ENCODE measurements at places on chromosomes 7 and 10.

GRCh38 chr7:15889507-15889906, 203.0 kb upstream of the MEOX2 start:
- DNase-seq = no peak

GRCh38 chr7:38951213-38951612, 26.5 kb upstream of the POU6F2 start:
- DNase-seq = no peak

- DNase-seq = no peak
Observed at GRCh38 chr7:30900803-30901362, 10.8 kb upstream of the AQP1 start.

- DNase-seq = no peak
Observed at GRCh38 chr10:83943049-83943448, 196.3 kb upstream of the GHITM start.

- no peak for DNase-seq
Observed at GRCh38 chr7:154347700-154348266, 295.6 kb downstream of the DPP6 start.

DNA sequence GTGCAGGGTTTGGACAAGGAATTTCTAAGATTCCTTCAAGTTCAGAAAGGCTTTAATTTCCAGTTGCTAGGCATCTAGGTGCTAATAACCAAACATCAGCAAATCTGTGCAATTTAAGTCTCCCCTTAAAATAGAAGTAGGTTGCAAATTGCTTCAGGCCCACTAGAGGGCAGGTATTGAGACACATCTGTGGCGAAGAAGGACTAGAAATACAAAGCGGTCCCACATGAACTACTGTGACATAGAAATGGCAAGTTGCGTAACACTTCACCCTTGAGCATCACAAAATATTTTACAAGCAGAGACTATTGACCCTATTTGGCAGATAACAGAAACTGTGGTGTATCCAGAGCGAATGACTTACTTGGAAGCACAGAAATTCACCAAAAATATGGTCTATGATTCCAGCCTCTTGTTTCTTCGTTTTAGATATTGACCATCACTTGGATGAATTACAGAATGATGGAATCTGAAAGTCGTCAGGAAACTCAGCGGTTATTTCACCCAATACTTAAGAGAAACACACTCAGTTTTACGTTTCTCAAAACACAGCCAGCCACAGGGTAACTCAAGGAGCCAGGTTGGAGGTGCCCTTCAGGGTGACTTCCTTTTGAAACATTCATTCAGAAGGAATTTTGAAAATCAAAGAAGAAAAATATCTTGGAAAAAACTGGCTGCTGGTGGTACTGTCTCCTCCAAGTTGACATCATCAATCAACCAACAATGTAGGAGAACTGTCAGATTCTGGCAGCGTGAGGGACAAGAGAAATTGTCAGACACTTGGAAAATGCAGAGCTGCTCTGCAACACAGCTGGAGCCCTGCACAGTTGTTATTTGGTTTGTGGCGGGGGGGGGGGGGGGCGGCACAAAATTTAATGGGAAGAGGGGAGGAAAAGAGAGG, 256.3 kb upstream of the MINDY3 start:
- DNase-seq = no peak

DNA sequence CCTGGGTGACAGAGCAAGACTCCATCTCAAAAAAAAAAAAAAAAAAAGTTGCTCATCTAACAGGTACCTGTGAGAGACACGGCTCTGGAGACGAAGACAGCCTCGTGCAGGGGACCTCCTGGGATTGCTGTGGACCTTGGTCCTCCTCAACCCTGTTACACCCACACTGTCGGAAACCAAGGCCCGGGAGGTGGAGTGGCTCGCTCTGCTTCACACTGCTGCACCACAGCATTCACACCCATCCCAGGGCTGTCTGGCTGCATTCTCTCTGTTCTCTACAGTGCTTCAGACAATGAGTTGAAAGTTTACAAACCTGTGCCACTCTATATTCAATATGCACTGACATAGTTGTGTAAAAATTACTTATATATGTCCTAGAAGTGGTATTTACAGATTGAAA, 101.0 kb upstream of the TNS3 start:
- no peak for DNase-seq

DNA sequence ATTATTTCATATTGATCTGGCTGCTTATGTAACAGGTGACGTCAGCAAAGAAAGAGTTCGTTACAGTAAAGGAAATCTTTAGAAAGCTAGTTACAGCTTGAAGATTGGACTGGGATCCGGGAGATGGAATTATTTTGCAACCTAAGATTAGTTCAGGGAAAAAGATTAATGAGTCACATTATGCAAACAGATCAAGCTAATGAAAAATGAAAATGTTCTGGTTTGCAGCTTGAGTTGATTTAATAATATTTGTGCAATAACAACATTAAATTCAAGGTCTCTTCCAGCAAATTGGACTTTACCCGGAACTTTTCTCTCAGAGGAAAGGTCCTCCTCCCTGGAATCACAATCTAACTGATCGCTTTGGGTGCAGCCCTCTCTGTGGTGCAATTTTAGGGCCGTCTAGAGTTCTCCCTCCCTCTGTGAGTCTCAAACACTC, 119.5 kb downstream of the OTUD1 start:
- DNase-seq = no peak

DNA sequence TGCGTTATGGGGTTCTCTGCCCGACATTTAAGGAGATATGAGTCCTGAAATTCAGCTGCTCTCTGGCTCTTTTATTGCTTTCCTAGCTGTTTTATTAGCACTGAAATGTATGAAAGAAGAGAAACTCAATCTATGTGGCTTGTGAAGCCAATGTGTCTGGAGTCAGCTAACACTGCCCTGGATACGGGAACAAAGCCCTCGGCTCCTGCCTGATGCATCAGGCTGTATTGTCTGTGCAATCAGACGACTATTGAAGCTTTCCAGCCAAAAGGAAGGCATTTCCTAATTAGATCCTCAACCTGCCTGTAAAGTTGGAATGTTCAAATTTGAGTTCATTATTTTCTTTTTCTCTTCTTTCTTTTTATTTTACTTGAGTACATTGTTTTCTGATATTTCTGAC, 22.0 kb upstream of the TM9SF3 start:
- no peak for DNase-seq

- DNase-seq = no peak
Observed at GRCh38 chr7:47046949-47047348, 535.0 kb downstream of the TNS3 start.

DNA sequence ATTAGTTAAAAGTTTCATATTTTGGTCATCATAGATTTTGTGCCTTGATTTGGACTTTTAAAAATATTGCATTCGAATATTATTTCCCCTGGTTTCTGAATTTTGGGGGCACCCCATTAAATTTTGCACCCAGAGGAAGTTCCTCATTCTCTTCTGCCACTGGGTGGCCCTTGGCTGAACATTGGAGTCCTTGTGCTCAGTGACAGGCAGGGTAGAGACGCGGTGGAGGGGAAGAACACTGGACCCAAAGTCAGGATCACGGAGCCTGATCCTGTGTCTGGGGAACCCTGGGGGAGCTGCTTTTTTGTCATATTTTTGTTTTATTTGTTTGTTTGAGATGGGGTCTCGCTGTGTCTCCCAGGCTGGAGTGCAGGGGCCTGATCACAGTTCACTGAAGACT, 74.7 kb downstream of the MKI67 start:
- no peak for DNase-seq

DNA sequence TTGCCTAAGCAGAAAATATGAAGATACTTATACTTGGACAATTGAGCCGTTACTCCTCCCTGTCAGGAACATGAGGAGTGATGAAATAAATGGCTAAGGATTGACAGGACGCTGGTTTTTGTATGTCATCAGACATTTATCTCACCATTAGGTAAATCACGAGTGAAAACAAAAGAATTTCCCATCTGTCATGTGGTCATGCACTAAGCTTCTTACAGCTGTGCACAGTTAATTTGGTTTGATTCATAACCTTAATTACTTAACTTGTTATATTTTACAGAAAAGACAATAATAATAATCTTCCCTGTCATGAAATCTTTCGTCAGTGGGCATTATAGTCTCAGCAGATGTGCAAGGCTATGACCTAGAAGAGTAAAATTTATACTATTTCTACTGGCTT, 266.5 kb downstream of the HGF start:
- no peak for DNase-seq

- DNase-seq = no peak
Observed at GRCh38 chr7:23470330-23471105, at the start of gene IGF2BP3. IGF2BP3 (minus strand) TSS chr7:23470491; CDS start chr7:23470110, 381 bp downstream.

- DNase-seq = no peak
Observed at GRCh38 chr10:83037653-83038052, 1101.7 kb upstream of the GHITM start.

GRCh38 chr7:2299131-2299829, 15.0 kb downstream of the SNX8 start:
- no peak for DNase-seq

DNA sequence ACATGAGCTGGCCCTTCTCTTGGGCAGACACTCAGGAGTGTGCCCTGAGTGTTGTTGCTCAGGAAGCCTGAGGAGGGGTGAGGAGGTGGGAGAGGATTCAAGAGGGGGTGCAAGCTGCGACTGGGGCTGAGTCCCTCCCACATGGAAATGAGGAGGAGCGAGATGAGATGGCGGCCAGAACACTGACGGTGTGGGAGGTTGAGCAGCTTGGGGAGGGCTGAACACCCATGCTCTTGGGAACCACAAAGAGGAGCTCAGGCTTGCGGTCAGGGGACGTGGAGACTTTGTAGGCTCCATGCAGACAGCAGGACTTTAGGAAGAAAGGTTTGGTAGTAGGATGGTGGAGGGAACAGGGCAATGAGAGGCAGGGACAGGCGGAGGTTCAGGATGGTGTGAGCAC, 163.2 kb upstream of the SHH start:
- DNase-seq = no peak

- DNase-seq = no peak
Observed at GRCh38 chr7:149282331-149282655, 20.3 kb downstream of the ZNF783 start.

GRCh38 chr7:140619176-140619575, 21.4 kb downstream of the DENND2A start:
- no peak for DNase-seq

GRCh38 chr7:149285603-149286002, 23.6 kb downstream of the ZNF783 start:
- no peak for DNase-seq

- DNase-seq = no peak
Observed at GRCh38 chr7:127819975-127820731, 168.2 kb downstream of the SND1 start.

DNA sequence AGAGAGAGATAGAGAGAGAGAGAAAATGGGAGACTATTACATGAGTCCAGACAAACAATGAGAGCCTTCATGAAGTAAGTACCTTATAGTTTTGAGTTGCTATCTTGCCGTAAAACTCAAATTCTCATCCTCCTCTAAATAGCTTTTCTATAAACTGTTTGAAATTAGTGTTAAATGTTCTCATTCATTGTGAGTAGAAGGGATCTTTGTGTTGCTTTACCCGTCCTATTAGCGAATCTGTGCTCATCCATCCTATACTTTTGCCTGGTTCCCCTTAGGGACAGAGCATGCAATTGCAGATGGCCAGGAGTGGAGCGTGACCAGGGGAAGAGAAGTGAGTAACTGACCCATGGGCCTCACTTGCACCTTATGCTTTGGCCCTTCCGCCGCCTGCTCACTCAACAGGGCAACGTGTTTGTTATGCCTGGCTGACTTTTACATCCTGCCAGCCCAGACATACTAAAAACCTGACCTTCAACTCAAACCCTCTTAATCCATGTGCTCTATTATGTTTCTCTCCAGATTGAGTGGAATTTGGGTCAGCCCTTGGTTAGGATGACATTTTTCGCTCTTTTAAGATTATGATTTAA, 244.2 kb upstream of the YAE1 start:
- no peak for DNase-seq

GRCh38 chr10:11838298-11838852, 15.2 kb downstream of the PROSER2 start:
- DNase-seq = no peak

GRCh38 chr7:155164316-155164715, 94.2 kb downstream of the HTR5A start:
- DNase-seq = no peak

DNA sequence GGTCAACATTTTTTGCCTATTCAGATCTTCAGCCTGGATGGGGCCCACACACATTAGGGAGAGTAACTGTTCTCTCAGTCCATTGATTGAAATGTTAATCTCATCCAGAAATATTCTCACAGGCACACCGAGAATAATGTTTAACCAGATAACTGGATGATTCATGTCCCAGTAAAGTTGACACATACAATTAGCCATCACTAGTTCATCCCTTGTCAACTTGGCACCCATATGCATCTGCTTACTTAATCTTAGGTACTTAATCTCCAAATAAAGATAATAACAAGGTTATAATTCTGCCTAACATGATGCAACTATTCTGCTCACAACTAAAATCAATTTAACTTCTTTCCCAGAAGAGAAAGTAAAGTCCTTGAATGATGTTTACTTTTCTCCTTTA, 502.6 kb downstream of the ADRA2A start:
- no peak for DNase-seq

GRCh38 chr7:128829391-128830166, 627 bp upstream of the FLNC start:
- no peak for DNase-seq

GRCh38 chr10:103334567-103334966, 16.4 kb downstream of the PCGF6 start:
- no peak for DNase-seq

GRCh38 chr7:158975526-158976467, 119.4 kb downstream of the DYNC2I1 start:
- peak; percentile 22 for DNase-seq

- no peak for DNase-seq
Observed at GRCh38 chr7:159117366-159118196, 27.1 kb downstream of the VIPR2 start.

- DNase-seq = no peak
Observed at GRCh38 chr10:45569471-45569870, 103.1 kb downstream of the ZFAND4 start.

GRCh38 chr10:93406364-93407145, 75.6 kb downstream of the MYOF start:
- DNase-seq = no peak

DNA sequence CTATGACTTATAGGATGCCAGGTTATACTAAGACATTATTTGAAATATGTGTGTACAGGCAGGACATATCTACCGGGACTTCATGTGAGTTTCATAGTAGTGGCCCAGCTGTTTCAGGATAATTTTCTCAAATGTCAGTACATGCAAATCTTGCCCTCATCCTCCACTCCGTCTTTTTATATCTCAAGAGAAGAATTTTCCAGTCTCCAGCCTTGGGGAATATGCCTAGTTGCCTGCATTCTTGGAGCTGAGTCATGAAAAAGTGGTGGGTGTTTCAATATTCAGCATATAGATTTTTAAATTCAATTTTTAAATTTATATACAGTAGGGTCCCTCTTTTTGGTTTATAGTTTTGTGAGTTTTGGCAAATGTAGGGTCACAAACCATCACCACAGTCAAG, 236.7 kb downstream of the OTUD1 start:
- no peak for DNase-seq

- no peak for DNase-seq
Observed at GRCh38 chr10:5033061-5033778, 29.6 kb upstream of the AKR1C2 start.

- DNase-seq = no peak
Observed at GRCh38 chr10:131899695-131900349, 986 bp upstream of the PPP2R2D start.
